Stimulated activated CD8-positive, alpha-beta memory T cell treated with anti-CD3 and anti-CD28 coated beads, Interleukin-15, amount 100 ng/mL, for 4 hours (primary cell): ENCODE measurements at places on chromosomes 6 and 20.

- DNase-seq: no peak
Measured at GRCh38 chr20:3854462-3854871, 7.8 kb downstream of the MAVS start.

DNA sequence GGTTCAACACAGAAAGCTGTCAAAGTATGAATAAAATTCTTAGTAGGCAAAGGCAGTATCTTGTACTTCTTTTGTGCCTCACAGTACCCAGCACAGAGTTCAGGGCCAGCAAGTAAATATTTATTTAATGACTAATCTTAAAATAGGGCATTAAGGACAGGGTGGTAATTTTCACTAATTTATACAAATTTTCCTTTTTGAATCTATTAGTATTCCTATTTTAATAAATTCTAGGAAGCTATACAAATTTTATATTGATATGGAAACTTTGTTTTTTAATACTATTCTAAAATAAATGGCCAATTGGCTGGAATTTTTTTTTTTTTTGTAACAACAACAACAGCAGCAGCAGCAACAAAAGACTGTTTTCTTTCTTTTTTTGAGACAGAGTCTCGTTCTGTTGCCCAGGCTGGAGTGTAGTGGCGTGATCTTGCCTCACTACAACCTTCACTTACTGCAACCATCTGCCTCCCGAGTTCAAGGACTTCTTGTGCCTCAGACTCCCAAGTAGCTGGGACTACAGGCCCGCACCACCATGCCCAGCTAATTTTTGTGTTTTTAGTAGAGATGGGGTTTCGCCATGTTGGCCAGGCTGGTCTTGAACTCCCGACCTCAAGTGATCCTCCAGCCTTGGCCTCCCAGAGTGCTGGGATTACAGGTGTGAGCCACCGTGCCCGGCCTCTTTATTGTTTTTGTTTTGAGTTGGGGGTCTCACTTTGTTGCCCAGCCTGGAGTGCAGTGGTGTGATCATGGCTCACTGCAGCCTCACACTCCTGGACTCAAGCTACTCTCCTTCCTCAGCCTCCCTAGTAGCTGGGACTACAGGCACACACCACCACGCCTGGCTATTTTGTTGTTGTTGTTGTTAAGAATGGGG, 85.2 kb downstream of the FKBP5 start:
- DNase-seq: no peak

GRCh38 chr6:82385102-82385501, 21.5 kb downstream of the TPBG start:
- no peak for DNase-seq

DNA sequence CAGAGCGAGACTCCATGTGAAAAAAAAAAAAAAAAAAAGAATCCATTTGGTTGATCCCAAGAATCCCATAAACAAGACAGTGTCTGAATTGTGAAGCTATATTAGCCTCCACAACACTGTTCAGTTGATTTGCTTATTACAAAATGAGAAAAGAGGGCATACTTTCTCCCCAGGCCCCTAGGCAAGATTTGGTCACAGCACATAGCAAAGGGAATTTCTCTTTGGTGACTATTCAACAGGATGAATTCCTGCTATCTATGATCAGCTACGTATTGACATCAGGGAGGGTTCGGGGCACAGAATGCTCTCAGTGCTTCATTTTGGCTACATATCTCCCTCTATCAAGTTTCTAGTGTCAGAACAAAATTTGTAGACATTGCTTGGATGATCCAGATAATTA, 20.2 kb upstream of the SLC22A3 start:
- DNase-seq: no peak

DNA sequence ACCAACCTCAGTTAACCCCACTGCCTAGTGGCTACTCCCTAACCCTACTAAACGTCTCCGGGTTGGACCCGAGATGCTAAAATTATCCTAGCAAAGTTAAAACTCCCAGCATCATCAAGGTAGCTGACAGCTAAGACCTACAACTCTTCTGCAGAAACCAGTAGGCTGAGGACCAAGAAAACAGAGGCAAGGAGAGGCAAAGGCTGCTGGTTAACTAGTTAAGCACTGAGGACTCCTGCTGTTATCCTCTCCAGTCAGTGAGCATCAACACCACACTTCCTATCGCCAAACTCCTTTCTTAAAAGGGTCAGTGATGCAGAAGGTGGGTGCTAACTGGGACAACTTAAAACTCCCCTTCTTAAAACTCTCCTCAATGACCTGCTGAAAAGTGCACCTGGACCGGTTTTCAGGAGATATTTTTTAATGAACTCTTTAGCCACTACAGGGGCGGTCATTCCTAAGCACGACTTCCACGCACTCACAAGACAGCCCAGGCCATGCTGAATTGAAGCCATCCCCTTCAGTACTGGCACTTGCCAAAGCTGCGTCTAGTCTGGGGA, 1.7 kb downstream of the TRERF1 start:
- no peak for DNase-seq

DNA sequence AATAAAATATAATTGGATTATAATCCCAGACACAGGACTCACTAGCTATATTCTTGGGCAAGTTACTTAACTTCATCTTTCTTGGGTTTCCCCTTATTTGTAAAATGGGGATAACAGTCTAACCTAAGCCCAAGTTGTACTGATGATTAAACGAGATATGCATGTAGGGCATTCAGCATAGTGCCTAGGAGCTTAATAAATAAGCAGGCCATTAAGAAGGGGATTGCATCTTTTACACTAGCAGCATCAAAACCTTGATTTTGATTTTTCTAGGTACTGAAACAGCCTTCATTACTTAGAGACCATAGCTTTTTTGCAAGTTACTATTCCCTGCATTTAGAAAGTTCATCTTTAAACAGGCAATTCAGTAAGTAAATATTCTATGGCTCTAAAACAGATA, 2.2 kb upstream of the QKI start:
- DNase-seq: no peak

DNA sequence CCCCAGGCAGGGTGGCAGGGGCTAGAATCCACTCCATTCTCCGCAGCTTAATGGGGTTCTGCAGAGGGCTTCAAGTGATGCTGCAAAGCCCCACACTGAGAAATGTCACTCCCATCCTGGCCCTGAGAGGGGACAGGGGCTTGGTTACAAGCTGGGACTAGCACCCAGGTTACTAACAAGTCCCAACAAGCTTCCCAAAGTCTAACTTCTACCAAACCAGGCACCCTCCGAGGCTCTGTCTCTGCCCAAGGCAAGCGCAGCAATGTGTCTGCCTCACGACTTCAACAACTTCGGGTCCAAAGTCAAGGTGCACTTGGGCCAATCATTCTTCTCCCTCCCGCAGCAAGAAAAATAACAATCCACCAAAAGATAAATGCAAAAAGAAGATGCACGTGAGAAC, 45.6 kb downstream of the NFATC2 start:
- no peak for DNase-seq

DNA sequence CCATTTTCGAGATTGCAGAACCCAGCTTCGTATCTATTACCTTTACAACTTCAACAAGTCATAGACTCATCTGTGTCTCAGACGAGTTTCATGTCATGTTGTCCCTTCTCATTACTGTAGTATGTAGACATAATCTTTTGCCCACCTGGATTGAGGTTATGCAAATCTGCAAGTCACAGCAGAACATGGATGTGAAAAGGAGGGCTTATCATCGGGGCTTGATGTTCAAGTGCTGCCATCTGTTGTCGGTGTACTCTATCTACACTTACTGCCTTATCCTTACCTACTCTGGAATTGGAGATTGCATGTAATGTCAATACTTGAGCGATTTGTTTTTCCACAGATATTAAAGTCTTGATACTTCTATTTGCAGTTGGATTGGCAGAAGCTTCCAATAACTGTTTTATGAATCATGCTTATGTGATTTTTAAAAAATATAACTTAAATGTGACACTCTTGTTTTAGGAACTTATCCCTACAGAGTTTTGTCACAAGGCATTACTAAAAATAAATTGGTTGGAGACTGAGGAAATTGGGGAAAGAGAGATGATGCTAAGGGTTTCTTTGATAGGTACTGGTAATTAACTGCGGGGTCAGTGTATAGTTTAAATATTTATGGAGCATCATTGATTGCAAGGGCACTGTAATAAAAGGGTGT, 3.0 kb upstream of the GOPC start:
- DNase-seq: no peak

DNA sequence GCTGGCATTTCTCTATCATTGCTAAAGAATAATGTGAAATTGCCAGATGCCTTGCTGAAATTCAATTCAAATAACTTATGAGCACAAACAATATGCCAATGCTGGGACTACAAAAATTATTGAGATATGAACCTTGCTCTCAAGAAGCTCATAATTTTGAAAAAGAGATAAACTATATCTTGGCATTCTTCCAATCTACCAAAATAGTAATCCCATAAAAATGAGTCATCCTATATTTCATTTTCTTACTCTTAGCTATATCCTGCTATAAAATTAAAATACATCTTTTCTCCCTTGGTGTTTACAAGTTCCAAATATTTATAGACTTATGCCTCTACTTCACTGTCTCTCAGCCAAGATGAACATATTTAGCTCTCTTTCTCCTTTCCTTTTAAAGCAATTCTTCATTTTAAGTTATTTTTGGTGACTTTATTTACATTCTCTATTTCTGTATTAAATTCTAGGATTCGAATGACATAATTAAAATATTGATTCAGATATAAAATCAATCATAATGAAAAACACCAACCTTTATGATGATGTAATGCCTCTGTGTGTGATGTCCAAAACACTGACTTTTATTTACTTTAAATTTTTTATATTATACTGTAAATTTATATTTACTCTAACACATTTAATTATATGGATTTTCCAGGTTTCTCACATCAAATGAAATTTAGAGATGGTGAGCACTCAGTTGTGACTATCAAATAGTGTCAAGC, 152.6 kb downstream of the CDK19 start:
- DNase-seq: no peak

DNA sequence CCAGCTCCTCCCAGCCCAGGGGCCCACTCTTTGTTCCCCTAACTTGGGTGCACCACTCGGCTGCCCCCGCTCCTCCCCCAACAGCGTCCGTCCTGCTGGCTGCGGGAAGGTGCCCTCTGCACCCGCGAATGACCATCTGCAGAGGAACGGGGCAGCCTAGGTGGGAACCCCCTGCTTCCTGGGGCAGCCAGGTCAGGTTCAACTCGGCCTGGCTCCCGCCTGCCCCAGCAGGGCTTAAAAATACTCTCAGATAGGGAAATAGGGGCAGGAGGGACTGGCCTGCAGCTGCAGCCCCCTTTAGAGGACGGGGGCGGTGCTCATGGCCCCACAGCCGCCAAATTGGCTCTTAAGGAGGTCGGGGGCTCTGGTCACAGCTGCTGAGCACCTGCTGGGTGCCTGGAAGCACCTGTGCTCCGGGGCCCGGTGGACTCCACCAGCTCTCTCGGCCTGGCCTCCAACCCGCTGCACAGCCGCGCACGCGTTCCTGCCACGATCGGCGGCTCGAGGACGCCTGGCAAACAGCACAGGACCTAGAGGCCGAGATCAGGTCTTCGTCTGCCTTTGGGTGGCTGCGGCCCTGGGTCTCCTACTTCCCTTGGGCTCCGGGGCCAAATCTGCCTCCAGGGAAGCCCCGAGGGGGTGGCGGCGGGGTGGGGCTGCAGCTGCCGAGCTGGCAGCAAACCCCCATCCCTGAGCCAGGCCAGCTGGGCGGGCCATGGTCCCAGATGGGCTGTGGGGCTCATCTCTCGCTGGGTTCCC, 700 bp upstream of the LAMA5 start:
- DNase-seq: no peak

DNA sequence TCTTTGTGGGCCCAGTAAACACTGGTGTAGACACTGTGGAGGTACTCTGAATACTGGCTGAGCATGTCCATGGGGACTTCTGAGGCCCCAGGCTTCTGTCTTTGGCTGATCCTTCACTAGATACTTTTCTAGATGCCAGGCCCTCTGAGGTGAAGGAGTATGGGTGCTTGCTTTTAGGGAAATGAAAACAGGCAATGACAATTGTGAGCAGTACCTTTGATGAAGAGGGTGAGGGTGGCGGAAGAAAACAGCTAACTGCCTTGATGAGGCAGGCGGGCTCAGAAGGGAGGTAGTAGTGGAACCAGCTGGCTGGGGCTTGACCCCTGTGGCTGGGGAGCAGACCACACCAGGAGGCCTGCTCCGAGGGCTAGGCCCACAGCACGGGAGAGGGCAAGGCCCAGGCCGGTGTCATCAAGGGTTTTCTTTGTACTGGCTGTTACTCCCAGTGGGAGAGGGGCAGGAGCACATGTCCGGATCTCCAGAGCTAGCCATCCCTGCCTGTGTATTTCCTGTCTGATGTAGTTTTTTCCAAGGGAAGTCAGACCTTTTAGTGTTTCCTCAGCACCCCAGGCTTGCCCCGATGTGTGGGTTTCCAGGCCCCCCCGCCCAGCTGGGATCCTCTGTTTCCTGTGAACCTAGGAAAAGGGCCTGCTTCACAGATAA, 3.9 kb downstream of the PLCG1 start:
- DNase-seq: no peak

- DNase-seq: no peak
Measured at GRCh38 chr6:89503641-89504040, 70.7 kb downstream of the ANKRD6 start.

GRCh38 chr6:1028723-1029122, 283.2 kb upstream of the FOXQ1 start:
- DNase-seq: no peak

DNA sequence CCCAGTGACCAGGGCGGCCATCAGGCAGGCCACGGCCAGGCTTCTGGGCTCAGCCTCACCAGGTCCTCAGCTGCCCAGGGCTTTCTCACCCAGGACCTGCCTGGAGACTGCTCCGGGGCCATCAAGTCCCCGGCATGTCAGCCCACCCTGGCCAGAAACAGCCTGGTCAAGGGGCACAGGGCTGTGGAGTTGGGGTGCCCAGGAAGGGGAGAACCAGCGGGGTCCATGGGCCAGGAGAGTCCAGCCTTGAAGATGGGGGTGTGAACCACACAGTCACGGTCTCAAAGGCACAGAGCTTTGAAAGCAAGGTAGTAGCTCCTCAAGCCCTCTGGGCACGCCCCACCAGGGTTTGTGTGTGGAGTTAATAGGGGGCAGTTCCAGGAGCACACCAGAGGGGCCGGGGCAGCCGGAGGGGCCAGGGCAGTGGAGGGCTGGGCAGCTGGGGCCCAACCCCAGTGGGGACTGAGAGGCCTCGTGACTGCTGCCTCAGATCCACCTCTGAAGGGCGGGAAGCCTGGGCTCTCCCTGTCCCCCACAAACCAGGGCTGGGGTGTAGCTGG, 48.0 kb upstream of the BHLHE23 start:
- no peak for DNase-seq

GRCh38 chr20:46826343-46826984, 68.2 kb upstream of the EYA2 start:
- DNase-seq: no peak

- DNase-seq: no peak
Measured at GRCh38 chr6:137878029-137878428, 11.0 kb downstream of the TNFAIP3 start.

GRCh38 chr6:161443848-161444247, 170.0 kb upstream of the AGPAT4 start:
- no peak for DNase-seq

- no peak for DNase-seq
Measured at GRCh38 chr6:127458817-127459216, 372 bp downstream of the KIAA0408 start.

- no peak for DNase-seq
Measured at GRCh38 chr20:55273149-55273548, 732.2 kb downstream of the CBLN4 start.

- DNase-seq: no peak
Measured at GRCh38 chr6:129818251-129818650, 42.9 kb downstream of the TMEM244 start.
